Activated naive CD4-positive, alpha-beta T cell treated with anti-CD3 and anti-CD28 coated beads, Interleukin-2, amount 50 U/mL, for 72 hours (primary cell): ENCODE measurements at places on chromosomes 7 and 10.

GRCh38 chr7:100875356-100875751 is 451 bp downstream of the SRRT start:
- no peak for DNase-seq

GRCh38 chr10:970311-971149 is 17.7 kb upstream of the GTPBP4 start:
- DNase-seq: no peak

- no peak for DNase-seq
These were observed 573.7 kb downstream of the PARD3 start for GRCh38 chr10:34241226-34242000.

DNA sequence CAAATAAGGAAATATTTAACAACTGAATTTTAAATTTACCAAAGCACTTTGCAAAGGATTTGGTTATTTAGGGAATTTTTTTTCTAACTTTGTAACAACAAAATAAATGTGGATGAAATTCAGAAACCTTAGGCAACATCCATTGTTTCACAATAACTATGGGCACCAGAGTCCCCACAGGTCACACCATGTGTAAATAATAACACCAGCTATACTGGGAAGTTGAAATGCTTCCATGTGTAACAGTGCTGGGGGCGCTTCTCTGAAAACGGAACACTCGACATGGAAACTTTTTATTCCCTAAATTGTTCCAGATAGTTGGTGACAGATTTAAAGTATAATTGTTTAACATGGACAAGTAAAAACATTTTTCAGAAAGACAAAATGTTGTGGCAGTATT is 818.6 kb downstream of the TNS3 start:
- DNase-seq: no peak

DNA sequence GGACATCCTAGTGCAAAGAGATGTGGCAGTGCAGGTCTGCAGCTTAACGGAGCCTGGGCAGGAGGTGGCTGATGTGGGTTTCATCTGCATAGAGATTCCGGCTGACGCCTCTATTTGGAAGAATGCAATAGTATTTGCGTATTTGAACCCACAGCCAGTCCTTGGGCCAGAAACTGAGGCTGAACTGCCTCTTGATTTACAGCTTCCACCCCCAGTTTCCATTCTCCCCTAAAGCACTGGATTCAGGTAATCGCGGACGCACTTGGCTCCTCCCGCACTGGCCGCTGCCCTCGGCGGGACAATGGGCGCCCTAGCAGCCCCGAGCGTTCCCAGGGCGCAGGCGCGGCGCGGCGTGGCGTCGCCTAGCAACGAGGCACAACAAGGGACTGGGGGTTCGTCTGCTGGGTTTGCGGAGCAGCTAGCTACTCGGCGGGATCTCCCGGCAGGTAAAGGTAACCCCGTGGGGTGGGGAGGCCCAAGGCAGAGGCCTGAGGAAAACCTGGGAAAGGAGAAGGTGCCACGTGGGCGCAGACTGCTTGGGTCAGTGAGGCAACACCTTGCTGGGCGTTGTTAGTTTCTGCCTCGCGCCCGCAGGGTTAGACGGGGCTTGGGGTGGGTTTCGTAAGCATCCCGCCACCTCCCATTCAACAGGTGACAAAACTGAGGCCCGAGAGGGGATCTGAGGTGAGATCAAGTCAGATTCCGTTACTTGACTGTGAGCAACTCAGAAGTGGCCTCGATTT is at the start of gene ARMC3:
TSS of gene ARMC3 (plus strand) at position 393 of the 743 bp plus-strand sequence. CDS start 3,944 bp downstream, outside the sequence.
- DNase-seq: peak; percentile 74
